ENCODE measurements at places on chromosomes 11 and 22.

GRCh38 chr11:17695454-17696441 lies 23.6 kb upstream of the MYOD1 start:
- DNase-seq: no peak

DNA sequence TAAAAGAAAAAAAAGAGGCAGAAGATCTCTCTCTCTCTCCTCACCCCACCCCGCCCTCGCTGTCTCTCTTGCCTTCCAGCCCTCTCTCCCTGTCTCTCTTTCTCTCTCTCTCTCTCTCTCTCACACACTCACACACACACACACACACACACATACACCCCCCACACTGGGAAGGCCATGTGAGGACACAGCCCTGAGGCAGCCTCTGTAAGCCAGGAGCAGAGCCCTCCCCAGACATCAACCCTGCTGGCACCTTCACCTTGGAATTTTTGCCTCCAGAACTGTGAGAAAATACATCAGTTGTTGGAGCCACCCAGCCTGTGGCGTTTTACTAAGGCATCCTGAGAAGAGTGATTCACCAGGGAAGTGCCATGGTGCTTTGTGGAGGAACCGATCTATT lies 14.7 kb downstream of the APOL3 start:
- DNase-seq: no peak

- peak; percentile 56 for DNase-seq
Measured at GRCh38 chr11:126607374-126607773, 251.9 kb downstream of the ST3GAL4 start.

- no peak for DNase-seq
Measured at GRCh38 chr11:60978546-60979380, 7.3 kb downstream of the CD6 start.

DNA sequence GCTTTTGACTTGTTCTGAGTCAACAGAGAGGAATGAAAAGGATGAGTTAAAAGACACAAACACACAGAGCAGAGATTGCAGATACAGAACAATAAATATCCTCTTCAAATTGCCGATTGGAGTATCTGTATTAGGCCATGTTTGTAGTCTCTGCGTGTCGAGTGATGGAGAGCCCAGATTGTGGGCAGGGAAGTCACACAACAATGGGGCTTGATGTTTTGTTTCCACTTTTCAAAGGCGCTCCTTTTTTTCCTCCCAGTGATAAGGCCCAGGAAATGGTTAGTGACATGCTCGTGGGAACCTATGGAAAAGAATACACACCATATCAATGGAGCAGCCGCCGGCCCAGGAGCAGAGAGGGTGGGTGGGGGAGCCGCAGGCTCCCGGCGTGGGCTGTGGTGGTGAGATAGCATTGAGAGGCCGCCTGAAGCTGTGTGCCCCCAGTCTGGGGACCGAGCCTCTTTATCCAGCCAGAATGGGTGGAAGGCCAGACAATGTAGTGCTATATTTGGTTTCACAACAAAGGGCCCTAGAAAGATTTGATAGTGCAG lies 555.9 kb downstream of the INSC start:
- no peak for DNase-seq

Measured in nucleus accumbens (tissue), 56 donors.